ENCODE measurements at places on chromosomes 5 and 9.

GRCh38 chr5:55600086-55600485, 65.3 kb upstream of the PLPP1 start:
- no peak for DNase-seq

DNA sequence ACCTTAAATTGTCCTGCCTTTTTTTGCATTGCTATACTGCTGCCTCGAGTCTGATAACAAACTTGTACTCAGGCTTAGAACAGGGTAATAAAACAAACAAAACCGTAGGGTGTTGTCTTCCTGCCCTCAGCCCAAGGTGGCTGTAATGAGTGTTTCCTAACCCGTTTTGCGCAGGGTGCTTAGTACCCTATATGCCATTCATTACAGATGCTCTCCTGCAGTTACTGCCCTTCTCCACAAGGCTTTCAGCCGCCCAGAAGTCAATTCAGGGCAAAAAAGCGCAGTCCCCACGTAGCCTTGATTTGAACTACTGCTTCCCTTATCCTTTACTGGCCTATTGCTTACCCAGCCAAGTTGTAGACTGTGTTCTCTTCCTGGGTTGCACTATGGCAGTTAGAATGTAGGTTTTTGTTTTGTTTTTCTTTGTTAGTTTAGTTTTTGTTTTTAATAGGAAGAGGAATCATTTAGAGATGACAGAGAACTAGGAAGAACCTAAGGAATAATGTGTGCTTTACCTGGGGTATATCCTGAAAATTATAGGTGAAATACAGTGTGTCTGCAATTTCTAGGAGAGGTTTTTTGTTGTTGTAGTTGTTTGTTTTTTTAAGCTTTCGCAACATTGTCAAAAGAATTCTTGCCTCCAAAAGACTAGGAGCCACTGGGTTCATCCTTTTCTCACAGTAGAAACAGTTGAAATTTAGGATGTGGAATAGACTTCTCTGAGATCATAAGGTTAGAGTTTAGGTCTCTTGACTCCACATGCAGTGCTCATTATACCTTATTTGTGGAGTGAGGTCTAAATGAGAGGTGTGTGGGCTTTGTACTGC, 1.3 kb downstream of the HMGXB3 start:
- DNase-seq = peak; percentile 69

GRCh38 chr9:27528886-27529315, 713 bp downstream of the MOB3B start:
- DNase-seq = no peak

DNA sequence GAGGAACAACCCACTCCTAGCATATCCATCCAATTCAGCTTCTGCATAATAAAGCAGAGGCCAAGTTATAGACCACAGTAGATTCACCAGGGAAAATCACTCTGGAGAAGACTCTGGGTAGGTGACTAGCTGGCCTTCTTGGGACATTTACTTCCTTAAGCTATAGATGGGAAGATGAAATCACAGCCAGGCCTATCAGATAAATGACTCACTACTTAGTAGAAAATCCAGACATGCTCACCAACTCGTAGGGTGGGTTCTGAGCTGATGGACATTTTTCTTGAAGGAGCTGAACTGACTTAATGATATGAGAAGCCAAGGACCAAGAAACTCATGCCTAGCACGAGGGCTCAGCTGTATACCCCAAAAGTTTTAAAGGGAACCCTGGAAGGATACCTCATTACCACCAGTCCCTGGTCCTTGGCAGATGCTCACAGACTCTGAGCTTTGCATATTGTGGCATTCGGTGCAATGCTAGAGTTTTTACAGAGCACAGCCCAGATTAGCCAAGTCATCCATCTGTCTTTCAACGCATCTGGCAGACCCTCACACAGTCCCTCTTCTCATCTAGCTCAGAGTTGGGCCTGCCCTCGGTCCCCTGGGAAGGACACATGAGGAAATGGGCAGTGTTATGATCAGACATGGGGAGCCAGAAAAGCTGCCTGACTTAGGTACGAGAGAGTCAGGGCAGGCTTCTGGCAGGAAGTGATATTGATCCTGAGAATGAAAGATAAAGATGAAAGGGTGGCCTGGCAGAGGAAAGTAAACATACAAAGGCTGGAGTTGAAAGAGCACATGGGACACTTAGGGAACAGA, 15.0 kb downstream of the ACSL6 start:
- DNase-seq = no peak

- no peak for DNase-seq
These were observed 302.6 kb downstream of the ENC1 start for GRCh38 chr5:74337984-74338310.

GRCh38 chr5:91225848-91226686, 157.1 kb downstream of the ARRDC3 start:
- no peak for DNase-seq

GRCh38 chr9:123725389-123725788, 204.5 kb downstream of the DENND1A start:
- DNase-seq = peak; percentile 49

GRCh38 chr9:90964101-90965020, 162.7 kb downstream of the SYK start:
- DNase-seq = peak; percentile 64

GRCh38 chr5:97074859-97075489, 67.4 kb downstream of the LIX1 start:
- no peak for DNase-seq

- no peak for DNase-seq
These were observed 198.6 kb downstream of the PAX5 start for GRCh38 chr9:36835271-36835996.

- no peak for DNase-seq
These were observed 130.1 kb downstream of the APBA1 start for GRCh38 chr9:69542058-69542457.

DNA sequence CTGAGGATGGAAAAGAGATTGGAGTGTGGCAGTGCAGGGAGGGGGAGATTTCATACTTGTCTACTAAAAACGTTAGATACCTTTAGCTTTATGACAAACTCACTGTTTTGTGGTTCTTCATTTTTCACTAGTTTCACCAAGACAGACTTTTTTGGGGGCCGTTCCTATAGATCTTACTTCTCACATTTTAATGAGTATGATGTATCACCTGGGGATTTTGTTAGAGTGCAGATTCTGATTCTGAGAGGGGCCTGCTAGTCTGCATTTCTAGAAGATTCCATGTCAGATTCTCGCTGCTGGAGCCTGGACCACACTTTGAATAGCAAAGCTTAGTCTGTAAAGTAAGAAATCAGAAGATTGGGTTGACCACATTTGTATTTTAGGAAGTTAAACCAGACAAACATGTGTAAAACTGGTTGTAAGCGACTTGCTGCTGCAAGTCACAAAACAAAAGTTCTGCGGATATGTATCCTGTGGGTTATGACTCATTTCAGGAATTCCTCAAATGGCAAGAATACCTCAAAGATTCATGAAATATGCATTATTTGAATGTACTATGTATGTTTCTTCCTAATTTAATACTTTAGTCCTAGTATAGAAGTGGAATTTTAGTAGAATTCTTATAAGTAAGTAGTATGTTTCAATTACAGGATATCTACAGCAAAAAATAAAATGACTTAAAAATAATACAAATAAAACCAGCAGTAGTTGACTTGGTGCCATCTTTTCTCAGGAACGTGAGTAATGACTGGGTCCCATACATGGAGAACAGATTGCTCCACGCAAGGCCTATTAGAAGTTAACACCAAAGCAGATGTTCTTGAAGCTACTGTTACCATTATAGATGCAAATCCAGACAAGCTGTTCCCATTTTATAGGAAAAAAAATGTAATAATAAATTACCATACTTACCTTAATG, 27.8 kb downstream of the NFIL3 start:
- peak; percentile 94 for DNase-seq

GRCh38 chr9:35689542-35690293, at the start of gene TPM2:
TSS of gene TPM2 (minus strand) at chr9:35689925. CDS start at chr9:35689817, 108 bp downstream.
- DNase-seq = peak; percentile 95
